Bone marrow (tissue), 2 donors: ENCODE measurements at places on chromosomes 4 and X.

GRCh38 chr4:89158884-89159503 is 47.7 kb downstream of the TIGD2 start:
- DNase-seq = no peak

DNA sequence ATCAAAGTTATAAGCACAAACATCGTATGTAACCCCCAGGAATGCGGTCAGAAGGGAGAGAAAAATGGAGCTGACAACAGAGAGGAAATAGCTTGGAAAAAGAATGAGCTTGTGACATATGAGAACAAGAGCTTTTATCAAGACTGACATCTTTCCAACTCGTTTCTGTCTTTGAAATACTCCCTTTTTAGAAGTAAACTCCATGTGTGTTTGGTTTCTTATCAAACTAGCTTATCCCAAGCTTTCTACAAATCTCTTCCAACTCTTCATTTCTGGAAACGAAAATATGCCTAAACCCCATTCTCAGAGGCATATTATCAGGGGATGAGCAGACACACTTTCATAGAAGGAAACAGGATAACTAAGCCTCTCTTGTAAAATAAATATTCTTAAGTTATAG is 235.4 kb downstream of the NAF1 start:
- DNase-seq = no peak

DNA sequence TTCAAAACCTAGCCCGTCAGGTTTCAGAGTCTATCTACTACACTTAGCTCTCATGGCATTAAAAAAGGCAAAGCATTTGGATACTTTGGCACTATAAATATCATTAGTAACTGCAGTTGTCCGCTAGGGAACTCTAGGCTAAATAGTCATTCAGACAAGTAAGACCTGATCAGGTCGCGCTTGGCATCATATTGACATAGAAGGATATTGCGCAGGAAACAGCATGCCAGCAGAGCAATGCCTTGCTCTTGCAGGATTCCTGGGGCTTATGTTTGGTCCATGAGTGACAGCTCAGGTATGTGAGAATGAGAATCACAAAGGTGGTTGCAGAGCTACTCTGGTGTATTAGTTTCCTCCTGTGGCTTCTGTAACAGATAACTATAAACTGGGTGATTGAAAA is 62.7 kb downstream of the KDM6A start:
- no peak for DNase-seq

DNA sequence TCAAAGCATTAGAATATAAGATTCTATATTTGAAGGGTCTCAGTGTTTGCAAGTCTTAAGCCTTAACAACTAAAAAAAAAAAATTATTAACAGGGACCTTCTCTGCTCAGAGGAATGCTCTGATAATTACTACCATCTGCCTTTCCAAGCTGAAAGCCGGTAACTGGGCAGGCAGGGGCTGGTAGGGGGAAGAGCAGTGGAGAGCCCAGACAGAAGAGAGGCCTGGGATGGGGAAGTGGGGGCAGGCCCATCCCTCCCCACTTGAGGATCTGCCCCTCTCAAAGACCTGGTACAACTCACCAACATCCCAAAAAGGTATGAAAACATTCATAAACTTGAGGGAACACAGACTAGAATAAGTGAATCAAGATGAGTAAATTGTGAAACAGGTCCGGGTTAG is 113.9 kb downstream of the QDPR start:
- no peak for DNase-seq

DNA sequence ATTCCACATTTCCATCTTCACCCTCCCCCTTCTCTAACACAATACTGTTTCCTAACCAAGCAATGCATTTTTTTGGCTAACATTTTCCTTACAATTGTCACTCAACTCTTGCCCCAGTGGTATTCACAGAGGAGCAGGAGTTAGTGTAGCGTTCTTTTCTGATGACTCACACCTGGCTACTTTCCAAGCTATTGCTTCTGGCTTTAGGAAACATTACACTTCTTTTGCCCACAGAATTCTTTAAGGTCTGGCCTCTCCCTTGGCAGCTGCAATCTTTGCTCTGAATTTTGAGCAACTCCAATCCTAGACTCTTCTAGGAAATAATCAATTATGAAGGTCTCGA is 27.5 kb upstream of the PDGFC start:
- no peak for DNase-seq

DNA sequence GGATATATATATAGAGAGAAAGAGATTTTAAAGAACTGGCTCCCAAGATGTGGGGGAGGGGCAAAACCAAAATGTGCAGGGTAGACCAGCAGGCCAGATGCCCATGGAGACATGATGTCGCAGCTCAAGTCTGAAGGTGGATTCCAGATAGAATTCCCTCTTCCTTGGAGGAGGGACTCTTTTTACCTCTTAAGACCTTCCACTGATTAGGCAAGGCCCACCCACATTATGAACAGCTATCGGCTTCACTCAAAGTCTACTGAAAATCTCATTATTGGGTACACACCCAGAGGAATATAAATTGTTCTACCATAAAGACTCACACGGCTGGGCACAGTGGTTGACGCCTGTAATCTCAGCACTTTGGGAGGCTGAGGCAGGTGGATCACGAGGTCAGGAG is 59.3 kb downstream of the DHRSX start:
- DNase-seq = no peak
